ENCODE measurements at places on chromosomes 11 and 22. TPM values are rescaled to one million over a fixed set of nuclear protein-coding genes. Genes with fewer than 3 reads are reported as not detected.

DNA sequence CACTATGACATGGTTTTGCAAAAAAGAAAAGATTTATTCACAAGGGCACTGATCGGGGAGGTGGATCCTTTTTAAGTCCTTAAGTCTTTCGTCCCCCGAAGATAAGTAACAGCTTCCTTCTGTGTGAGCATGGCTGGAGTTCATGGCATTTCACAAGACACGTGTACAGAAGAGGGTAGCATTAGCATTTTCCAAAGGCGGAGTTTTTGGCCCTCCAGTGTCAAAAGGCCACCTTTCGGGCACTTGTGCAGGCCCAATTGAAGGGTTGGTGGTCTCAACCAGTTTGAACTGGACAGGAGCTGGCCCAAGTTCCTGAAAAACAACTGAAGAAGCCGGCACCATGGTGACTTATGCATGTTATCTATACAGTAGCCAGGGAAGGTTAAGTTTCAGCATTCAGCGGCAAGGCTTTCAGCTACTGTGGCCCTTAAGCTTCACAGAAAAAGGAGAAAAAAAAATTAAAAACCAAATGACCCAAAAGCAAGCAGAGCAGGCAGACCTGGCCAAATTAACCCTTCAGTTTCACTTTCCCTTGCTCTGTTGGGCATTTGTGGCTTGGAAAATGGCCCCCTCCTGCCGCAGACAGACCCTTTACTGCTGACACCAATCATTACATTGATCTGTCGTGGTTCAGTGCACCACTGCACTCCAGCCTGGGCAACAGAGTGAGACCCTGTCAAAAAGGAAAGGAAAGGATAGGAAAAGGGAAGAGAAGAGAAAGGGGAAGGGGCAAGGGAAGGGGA lies 18.7 kb downstream of the ZNF74 start:
- no peak for DNase-seq

DNA sequence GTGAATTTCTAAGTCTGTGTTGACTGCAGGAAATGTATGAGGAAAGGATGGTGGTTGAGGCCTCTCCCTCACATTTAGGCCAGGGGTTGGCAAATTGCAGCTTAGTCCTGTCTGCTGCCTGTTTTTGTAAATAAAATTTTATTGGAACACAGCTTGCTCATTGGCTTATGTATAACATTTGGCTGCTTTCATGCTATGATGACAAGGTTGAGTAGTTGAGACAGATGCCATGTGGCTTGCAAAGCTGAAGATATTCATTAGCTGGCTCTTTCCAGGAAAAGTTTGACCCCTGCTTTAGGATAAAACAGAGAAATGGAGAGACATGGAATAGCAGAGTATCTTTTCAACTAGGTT lies 46.2 kb downstream of the BCR start:
- DNase-seq = no peak

GRCh38 chr11:21553795-21554194 lies 639.1 kb upstream of the ANO5 start:
- no peak for DNase-seq

- DNase-seq = peak; percentile 9
These were observed 650 bp upstream of the NUP50 start for GRCh38 chr22:45163099-45163450.

PDE2A gene
- total RNA-seq = 1.1 TPM

- DNase-seq = no peak
These were observed 21.1 kb downstream of the MPPED2 start for GRCh38 chr11:30565027-30565426.

OR5M10 gene
- total RNA-seq = not detected

MRGPRX3 gene
- not detected for total RNA-seq

DNA sequence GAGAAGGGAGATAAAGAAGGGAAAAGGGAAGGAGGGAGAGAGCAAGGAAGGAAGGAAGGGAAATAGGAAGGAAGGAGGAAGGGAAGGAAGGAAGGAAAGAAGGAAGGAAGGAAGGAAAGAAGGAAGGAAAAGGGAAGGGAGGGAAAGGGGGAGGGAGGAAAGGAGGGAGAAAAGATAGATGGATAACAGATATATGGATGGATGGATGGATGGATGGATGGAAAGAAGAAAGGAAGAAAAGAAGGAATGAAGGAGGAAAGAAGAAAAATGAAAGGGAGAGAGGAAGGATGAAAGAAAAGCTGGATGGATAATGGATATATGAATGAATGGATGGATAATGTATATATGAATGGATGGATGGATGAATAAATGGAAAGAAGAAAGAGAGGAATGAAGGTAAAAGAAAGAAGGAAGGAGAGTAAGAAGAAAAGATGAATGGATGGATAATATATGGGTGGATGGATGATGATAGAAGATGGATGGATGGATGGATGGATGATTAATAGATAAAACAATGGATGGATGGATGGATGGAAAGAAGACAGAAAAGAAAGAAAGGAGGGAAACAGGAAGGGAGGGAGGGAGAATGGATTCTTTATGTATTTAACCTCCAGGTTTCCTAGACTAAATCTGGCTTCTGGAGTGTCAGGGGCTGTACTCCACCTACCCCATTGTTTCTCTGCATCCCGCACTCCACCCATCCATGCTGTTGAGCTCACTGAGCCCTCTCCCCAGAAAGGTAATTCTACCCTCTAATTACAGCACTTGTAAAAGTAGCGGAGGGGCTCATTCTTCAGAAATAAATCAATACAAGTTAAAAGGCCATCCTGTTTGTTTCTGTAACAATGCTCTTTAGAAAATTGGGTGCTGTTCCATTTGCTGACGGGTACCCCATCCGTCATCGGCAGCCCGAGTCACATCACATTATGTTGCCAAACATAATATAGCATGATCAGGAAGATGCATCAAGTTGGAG lies 506.1 kb downstream of the MIAT start:
- DNase-seq = no peak

POU2AF3 gene
- total RNA-seq = not detected

DNA sequence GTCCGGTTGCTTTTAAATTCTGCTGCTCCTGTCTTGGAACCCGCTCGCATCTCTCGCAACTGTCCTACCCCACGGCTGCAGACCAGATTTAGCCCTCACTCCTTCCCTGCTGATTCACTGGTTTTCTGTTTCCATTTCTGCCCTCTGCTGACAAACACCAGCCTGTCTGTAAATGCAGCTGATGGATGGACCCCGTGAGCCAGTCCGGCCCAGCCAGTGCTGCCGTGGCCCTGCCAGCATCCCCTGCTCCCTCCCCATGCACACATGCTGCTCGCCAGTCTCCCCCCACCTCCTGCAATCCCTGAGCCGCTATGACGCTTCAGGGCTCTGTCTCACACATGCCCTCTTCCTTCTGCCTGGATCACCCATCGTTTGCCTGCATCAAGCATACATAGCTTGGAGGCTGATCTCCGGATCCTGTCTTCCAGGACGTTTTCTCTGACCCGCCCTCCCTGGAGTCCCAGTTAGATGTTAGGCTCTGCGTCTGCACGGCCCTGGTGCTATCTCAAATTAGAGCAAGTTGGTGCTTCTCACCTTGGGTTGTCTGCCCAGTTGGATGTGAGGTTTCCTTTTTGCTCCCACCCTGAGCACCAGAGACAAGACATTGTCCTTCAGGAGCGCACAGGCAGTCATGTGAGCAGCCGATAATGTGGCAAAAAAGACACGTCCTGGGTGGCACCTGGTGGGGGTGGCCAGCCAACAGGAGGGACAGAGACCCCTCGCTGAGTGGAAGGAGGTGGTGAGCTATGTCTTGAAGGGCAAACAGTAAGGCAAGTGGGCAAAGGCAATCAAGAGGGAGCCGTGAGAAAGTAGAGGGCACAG lies 4.3 kb upstream of the ACR start:
- DNase-seq = no peak

DNA sequence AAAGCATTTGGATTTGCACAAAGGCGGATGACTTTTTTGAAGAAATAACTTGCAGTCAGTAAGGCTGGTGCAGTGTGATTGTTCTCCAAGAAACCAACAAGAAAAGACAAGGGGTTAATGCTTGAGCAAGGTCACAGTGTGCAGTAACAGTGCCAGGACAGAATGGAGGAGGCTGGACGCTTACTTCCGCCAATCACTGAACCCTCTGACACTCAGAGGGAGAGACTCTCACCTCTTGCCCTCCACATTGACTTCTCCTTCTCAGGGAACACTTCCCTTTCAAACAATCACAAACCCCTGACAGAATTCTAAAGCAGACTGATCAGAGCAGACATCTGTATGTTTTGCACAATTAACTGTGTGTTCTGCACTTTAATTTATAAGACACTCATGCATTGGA lies 228.4 kb downstream of the BLID start:
- DNase-seq = no peak

All from K562 (cell line).